ENCODE measurements at places on chromosomes 12 and 14.

- DNase-seq = no peak
These were observed 66.3 kb upstream of the CEP83 start for GRCh38 chr12:94525951-94526350.

DNA sequence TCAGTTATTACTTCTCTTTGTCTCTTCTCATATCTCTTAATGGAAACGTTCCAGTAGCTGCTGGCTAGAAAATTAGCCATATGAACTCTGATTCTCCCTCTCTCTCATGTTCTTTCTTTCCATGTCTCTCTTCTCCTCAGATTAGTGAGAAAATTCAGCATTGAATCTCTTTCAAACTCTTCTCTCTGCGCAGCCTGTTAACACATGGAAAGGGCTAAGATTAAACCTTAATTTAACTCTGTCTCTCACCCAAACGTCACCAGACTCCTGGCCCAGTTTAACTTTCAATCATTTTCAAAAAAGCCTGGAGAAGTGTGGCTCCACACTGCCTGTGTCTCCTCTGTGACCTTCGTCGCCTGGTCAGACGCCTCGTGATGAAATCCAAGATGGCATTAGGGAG lies 1234.2 kb downstream of the BCL11B start:
- no peak for DNase-seq

- DNase-seq = peak; percentile 52
These were observed at the start of gene PIWIL1 for GRCh38 chr12:130337488-130338303. Gene PIWIL1, plus strand, starts transcription at chr12:130337887. Its CDS starts 4,705 bp downstream, at chr12:130342592.

- DNase-seq = no peak
These were observed 354.0 kb downstream of the ETNK1 start for GRCh38 chr12:22978962-22979361.

DNA sequence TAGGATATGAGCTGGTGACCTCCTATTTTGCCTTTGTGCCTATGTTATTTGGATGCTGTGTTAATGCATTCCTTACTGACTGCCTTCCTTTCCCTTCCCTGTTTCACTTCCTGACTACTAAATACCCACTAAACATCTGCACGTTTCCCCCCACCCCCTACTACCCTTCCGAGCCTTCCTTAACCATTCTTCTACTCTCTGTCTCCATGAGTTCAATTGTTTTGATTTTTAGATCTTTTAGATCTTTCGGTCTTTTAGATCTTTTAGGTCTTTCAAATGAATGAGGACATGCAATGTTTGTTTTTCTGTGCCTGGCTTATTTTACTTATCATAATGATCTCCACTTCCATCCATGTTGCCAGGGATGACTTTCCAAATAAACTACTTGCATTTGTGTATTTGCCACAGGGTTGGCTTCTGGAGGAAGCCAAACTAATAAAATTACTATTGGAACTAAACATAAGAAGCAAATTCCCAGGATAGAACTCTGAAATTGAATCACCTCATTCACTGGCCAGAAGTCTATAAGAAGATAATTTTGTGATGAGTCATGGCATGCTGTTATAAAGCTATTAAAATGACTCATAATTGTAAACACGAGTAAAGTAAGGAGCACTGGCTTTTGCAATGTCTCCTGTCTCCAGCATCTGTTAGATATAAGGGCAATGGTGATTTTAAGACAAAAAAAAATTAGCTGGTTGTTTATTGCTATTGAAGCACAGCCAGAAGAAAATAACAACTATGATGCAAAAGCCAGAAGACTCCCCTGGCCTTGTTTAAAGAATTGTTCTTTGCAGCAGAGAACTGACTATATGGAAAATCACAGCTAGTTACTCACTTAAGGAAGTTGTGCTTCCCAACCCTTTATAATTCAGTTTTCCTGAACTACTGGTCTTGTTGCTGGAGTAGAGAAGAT lies 586.3 kb downstream of the LRFN5 start:
- DNase-seq = no peak

GRCh38 chr14:100885617-100886016 lies 17.9 kb downstream of the RTL1 start:
- DNase-seq = no peak

DNA sequence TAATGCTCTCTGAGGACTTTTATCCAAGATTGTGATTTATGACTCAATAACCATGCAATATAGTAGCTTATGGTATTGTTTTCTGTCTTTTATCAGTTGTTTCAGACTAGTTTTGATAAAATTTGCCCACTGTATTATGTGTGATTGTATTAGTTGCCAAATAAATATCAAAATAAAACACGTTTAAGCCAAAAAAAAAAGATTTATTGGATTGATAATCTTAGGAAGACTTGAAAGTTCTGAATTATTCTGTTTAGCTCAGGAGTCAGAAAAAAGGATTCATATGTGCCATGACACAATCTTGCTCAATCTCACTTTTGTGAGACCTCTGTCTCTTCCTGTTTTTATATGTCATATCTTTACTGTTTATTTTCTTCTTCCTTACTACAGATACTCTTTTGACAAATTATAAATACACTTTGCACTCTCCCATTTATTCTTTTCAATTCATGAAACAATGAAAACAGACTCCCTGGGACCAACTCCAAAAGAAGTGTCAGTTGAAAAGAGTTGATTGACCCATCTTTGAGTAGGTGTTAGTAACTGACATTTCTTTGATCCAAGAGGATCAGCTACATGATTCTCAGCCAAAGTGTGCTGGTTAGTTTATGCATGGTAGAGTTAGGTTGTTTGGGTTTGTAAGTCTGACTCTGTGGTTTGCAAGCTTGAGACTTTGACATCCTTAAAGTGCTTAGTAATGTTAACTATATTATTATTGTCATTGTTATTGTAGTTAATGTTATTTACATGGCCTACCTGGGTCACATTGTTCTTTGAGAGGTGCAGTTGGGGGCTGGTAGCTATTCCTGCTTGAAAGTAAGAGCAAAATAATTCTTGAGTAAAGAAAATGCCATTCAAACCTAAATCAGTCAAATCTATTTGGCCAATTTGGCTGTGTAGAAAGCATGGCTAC lies 2.5 kb downstream of the OR6C76 start:
- no peak for DNase-seq

- no peak for DNase-seq
These were observed 25.6 kb downstream of the TCTN1 start for GRCh38 chr12:110639336-110640141.

DNA sequence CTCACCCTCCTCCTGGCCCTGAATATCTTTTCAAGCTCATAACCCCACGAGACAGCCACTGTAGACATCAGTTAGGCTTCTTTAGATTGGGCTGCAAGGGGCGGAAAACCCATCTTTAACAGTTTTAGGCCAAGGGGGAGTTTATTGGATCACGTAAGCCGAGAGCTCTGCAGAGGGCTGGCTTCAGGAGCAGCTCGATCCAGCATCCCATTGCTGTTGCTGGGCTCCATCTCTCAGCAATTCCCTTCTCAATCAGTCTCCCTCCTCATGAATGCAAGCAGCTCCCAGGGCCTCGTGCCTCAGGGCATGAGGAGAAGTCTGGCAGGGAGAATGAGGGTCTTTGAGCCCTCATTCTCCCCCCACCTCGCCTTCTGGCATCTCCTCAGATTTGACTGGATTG lies 59.4 kb downstream of the ADGRD1 start:
- DNase-seq = no peak

- DNase-seq = no peak
These were observed 57.3 kb downstream of the KNTC1 start for GRCh38 chr12:122584177-122584863.

DNA sequence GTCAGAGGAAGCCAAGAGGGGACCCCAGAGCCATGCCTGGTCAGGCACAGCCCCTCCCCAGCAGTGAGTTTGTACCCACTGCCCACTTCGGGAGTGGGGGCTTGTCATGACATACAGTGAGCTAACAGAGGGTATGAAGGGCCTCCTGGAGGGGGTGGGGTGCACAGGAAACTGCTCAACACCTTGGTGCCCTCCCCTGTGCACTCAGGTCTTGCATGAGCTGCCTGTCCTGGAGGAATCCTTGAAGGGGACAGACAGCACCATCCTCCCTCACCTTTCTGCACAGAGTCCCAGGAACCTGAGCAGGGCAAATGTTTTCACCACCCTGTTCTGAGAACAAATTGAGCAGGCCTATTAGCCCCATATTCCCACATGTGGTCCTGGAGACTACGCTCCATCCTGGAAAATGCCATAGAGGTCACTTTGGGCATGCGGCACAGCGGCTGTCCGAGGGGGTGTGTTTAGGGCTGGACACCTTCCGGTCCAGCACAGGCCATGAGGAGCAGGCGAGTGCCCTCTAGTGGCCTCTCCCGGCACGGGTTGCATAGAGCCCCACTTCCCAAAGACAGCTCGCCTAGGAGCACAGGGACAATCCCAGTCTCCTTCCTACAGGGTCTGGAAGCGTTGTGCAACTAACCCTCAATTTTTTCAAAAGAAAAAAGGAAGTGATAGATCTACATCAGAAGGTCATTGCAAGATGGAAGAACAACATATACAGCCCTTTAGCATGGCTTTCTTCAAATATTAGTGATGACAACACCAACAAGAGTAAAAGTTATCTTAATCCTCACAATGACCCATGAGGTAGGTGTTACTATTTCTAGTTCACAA lies 31.9 kb upstream of the ZFP36L1 start:
- DNase-seq = peak; percentile 91

DNA sequence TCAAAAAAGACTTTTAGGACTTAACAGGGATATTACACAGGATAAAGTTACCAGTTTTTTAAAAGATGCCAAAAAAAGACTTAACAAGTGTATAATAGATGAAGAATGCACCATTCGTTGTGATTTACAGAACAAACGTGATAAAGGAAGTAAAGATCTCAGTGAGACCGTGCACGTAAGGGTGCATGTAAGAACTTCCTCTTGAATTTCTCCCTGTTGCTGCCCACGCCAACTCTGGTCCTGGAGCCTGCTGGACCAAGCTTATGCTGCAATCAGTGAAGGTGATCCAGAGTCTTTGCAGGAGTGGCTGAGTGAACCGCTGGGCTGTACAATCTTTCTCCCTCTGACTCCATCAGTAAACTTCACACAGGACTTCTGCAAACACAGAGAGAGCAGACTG lies 593.7 kb downstream of the TMEM121 start:
- DNase-seq = no peak

DNA sequence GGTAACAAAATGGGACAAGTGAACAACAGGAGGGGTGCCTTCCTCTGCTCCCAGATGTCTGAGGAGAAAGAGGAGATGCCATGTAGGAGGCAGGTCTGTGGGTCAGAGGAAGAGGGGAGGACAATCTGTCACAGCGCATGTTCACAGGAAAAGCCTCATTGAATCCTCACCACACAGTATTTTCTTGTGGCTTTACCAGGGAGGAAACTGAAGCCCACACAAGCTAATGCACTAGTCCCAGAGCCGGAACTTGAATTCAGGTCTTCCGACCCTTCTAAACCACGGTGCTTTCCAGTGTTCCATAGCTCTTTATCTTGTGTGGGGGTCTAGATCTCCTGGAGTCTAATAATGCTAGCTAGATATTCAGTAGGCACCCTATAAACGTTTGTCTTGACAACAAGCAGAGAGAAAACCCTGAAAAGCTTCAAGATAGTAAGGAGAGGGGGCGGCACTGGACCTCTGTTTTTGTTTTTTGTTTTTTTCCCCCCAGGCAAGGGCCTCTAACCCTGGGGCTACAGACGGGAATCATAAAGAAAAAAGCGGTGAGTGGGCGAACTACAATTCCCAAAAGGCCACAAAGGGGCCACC lies 371 bp upstream of the SHMT2 start:
- peak; percentile 13 for DNase-seq

GRCh38 chr12:65899241-65899640 lies 75.0 kb downstream of the HMGA2 start:
- DNase-seq = no peak

GRCh38 chr12:99619389-99620158 lies 28.0 kb upstream of the GARIN6 start:
- no peak for DNase-seq

DNA sequence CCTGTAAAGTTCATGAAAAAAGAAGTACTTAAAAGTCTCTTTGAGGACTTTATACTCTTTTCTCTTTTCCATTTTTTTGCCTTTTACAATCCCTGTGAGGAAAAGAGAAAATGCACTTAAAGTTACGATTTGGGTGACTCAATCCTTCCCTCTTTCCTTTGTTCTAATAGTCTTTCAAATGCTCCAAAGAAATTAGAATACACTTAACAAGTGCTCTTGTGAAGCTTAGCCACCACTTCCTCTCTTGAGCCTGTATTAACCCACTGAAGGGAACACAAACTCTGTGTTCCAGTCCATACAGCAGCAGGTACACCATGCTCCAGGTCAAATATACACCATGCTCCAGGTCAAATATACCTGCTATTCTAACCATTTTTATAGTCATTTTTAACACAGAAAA lies 581.1 kb upstream of the MGAT4C start:
- no peak for DNase-seq

- no peak for DNase-seq
These were observed 59.1 kb downstream of the TBC1D30 start for GRCh38 chr12:64883264-64884163.

- DNase-seq = no peak
These were observed 24.4 kb upstream of the PTPRB start for GRCh38 chr12:70661466-70662161.

- no peak for DNase-seq
These were observed 55.9 kb upstream of the SRRM4 start for GRCh38 chr12:118925407-118925806.

DNA sequence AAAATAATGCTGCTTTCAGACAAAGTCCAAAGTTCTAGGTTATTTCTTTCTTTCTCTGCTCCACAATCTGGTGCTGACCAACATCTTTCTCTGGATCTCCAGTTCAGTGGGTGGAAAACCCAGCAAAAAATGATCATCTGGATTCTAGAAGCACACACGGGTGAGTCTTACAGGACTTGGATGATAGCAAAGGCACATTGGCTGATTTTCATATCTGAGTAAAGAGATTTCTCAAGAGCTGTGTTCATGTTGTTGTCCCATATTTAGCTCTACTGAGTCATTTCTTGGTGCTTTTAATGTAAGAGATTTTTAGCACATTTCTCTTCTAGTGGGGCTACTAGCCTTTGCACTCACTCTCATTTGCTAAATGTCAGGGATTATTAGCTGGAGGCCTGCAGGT lies 336.7 kb downstream of the GALC start:
- DNase-seq = no peak

- no peak for DNase-seq
These were observed 17.2 kb upstream of the ARID4A start for GRCh38 chr14:58280954-58281787.

DNA sequence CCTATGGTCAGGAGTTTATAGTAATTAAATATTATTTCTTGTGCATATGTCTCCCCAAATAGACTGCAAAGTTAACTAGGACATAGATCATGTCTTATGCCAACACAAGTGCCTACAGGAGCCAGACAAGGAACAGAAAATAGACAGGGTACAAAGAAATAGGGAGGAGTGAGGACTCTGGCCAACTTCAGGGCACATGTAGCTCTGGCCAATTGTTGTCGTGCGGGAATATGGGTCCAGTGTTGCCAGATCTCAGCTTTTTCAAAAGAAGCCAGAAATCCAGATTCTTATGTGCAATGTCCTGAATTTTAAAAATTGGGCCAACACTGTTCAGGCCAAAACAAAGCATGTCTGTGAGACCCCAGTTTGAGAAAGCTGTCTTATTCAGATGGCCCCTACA lies 68.7 kb downstream of the RFX4 start:
- DNase-seq = no peak

- no peak for DNase-seq
These were observed 166.7 kb upstream of the SYT1 start for GRCh38 chr12:78697817-78698415.
